Tongue (tissue), 3 donors: ENCODE measurements at places on chromosomes 1 and 21.

GRCh38 chr1:15259622-15260007 is 12.6 kb downstream of the FHAD1 start:
- no peak for DNase-seq

DNA sequence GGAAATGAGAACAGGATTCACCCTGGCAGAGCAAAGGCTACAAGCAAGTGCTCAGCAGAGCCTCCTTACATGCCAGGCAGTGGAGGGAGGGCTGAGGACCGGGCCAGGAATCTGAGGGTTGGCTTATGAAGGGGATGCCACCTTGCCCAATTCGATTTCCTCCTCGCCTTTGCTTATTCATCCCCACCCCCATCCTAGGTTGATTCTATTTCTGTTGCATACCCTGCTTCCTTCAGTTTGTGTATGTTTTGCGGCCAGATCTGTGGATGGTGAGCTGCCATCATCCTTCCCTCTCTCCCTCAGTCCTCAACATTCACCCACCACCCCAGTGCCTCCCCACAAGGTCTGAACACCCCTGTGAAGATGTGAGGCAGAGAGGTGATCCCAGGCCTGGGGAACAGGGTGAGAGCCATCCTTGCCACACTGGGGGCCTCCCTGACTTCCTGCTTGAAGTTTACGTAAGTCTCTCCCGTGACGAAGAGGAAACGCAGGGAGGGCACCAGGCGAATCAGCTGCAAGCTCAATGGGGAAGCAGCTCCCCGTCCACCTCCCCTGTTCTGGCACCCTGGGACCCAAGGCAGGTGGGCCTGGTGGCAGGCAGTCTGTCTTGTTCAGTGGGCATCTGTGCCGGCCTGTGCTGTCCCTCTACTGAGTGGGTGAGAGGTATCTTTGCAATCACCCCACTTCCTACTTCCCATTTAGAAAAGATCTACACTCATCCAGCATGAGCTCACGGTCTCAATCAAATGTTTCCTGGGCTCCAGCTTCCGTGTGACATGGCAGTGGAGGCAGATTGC is 50.6 kb upstream of the CNTN2 start:
- DNase-seq = no peak

DNA sequence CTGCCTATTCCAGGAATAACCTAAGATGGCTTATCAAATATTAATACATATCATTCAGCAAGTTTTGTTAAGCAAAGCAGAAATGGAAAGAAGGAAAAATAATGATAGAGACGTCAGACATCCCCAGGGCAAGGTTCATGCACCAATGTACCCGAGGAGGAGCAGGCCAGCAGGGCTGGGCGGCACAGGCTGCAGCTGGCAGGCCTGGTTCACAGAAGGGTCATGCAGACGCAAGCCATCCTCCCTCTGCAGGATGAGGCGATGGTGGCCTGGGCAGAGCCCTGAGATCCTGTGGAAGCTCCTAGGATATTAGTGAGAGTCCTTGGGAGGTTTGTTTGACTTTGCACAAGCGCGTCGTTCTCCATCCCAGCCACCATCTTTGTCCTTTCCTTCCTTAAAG is 30.0 kb downstream of the BATF3 start:
- DNase-seq = peak; percentile 30

DNA sequence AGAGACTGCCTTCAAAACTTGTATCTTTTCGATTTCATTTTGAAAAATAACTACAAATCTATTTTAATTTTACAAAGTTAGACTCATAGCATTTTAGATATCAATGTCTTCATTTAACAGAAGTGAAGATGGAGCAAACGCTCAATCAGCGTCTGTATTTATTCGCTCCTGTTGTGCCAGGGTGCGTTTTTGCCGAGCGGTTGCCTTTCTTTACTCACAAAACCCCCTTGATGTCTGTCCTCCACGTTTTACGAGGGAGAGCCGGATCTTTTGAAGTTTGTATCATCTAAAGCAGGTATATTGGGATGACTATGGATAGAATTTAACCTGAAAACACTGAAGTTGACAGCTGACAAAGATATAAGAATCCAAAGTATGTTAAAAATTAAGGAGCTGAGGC is 44.6 kb downstream of the MRPL39 start:
- DNase-seq = no peak
